ENCODE measurements at places on chromosomes 2 and 18.

GRCh38 chr18:62023536-62023935, 130.7 kb upstream of the RNF152 start:
- DNase-seq, result no peak

DNA sequence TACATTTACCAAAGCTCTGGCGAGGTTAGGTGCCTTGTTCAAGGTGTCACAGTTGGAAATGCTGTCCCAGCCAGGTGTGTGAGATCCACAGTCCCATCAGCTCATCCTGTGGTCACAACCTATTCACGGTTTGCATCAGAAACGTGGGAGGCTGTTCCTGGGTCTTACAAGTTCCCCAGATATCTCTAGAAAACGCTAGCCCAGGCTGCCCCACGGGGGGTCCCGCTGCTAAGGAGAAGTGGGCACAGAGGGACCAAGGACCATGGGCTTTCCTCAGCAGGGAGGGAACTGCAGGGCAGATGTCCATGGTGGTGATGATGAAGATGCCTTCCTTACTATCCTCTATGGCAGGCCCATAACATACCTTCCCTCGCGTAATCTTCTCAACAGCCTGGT, 649 bp downstream of the FECH start:
- DNase-seq, result no peak

GRCh38 chr2:11101430-11101829, 53.8 kb upstream of the SLC66A3 start:
- no peak for DNase-seq

GRCh38 chr2:177771191-177771590, 301.4 kb downstream of the PDE11A start:
- DNase-seq, result no peak

DNA sequence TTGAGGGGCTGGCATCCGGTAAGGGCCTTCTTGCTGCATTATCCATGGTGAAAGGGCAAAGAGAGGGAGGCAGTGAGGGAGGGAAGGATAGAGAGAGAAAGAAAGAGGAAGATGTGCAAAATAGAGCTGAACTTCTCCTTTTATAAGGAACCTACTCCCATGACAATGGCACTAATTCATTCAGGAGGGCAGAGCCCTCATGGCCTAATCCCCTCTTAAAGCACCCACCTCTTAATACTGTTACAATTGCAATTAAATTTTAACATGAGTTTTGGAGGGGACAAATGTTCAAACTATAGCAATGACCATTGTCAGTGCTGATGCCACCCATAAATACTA, 60.2 kb downstream of the CXCR4 start:
- DNase-seq, result no peak

- DNase-seq, result no peak
Measured at GRCh38 chr18:27582760-27583412, 397.8 kb upstream of the CHST9 start.

GRCh38 chr2:46309052-46309953, 12.1 kb downstream of the EPAS1 start:
- DNase-seq, result no peak

DNA sequence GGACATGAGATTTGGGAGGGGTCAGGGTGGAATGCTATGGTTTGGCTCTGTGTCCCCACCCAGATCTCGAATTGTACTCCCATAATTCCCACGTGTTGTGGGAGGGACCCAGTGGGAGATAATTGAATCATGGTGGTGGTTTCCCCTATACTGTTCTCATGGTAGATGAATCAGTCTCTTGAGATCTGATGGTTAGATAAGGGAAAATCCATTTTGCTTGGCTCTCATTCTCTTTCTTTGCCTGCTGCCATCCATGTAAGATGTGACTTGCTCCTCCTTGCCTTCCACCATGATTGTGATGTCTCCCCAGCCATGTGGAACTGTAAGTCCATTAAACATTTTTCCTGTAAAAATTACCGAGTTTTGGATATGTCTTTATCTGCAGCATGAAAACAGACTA, 80.9 kb upstream of the GALNT5 start:
- no peak for DNase-seq

- no peak for DNase-seq
Measured at GRCh38 chr2:165827016-165827920, 33.2 kb upstream of the GALNT3 start.

- no peak for DNase-seq
Measured at GRCh38 chr2:69159986-69160385, 147.0 kb downstream of the ANTXR1 start.

GRCh38 chr2:64283006-64283570, 138.9 kb upstream of the PELI1 start:
- DNase-seq, result no peak

GRCh38 chr2:177679611-177680605, 287.3 kb downstream of the AGPS start:
- no peak for DNase-seq

DNA sequence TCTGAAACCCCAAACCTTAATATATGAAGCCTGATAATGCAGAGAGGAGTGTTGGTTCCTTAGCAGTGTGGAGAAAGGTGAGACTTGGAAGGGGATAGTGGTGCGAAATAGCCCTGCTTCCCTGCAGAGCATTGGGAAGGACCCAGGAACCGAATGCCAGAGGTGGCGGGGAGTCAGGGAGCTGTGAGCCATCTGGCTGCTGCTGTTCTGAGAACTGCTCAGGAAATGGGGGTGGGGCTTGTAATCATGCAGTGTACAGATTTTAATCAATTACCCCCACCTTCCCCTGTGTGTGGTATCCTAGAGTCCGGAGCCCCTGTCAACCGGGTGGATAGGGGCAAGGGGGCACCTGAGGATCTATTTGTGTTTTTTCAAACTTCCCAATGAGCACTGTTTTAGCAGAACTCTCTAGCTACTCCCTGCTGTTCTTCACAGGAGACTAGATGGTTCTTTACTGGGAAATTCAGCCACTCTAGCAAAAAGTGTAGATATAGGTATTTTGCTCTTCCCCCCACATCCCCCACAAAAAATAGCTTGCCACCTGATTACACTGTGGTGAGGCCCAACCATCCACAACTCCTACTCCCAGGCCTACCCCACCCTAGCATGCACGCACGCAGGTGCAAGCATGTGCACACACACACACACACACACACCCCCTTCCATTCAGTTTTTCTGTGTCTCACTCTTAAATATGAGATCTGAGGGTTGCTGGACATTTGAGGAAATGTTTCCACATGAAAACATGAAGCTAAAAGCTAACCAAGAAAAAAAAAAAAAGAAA, 30.1 kb upstream of the MBOAT2 start:
- no peak for DNase-seq

DNA sequence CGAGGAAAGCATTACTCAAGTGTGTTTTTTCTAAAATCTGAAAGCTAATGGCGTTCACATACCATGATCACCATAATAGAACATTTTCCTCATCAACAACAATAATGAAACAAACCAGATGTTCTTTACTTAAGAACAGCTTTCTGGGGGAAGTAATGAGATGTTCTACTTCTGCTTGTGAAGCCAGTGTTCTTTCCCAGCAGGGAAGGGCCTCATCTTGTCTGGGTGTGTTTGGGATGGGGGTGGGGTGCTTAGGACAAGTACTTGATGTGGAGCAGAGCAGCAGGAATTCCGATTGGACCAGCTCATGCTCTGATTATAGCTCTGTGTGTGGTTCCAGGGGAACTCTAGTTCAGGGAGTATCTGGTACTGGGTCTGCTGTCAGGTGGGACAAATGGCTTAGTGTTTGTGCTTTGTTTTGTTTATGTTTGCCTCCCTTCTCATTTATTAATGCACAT, 163.0 kb upstream of the NOSTRIN start:
- no peak for DNase-seq

- no peak for DNase-seq
Measured at GRCh38 chr2:200595913-200596312, 10.1 kb downstream of the AOX1 start.

DNA sequence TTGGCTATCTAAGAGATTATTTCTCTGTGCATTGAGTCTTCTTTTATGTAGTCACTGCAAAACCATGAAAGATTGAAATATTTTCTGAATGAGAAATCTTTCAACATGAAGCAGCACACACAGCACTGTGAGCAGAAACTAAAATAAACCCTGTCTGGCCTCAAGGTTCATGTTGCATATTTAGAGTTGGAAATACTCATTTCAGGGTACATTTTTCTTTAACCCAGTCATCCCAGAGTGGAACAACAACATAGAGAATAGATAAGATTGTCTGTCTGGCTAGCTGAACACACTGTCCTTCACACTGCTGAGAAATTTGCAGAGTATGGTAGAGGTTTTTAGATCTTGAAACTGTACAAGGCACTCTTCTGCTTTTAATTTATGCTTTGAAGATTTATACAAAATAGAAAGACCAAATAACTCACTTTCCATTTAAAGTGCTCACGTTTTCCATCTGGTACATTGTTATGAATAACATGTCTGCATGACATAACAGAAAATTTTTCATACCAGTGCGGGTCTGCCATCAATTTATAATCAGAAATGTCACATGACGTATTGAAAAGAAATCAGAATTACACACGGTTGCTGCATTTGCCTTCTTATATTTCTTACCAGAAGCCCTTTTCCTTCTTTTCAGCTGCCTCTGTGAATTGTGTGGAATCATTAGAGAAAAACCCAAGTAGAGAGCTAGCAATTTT, 25.0 kb upstream of the FN1 start:
- no peak for DNase-seq

GRCh38 chr2:195531754-195532153, 125.3 kb upstream of the SLC39A10 start:
- peak; percentile 53 for DNase-seq

DNA sequence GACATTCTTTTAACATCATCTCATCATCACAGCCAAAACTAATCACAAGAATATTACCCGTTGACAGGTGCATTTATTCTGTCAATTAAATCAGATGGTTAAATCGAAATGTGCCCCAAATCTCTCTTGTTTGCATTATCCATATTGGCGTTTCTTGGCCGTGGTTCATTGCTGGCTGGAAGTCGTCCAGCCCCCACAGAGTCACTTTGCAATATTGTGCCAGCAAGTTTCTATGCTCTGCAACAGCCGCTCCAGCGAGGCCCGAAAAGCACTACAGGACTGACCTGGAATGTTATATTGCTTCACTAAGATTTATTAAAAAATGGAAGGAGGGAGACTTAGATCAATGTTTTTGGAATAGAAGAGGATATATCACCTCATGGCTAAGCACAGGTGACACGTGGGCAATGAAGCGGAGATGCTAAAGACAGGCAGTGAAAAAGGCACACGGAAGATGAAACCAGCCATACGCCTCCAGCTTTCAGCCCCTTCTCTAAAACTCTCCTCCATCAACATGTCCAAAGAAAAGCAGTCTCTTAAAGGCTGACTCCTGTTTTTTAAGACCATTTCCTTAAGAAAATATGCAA, 176.8 kb upstream of the VRK2 start:
- no peak for DNase-seq

DNA sequence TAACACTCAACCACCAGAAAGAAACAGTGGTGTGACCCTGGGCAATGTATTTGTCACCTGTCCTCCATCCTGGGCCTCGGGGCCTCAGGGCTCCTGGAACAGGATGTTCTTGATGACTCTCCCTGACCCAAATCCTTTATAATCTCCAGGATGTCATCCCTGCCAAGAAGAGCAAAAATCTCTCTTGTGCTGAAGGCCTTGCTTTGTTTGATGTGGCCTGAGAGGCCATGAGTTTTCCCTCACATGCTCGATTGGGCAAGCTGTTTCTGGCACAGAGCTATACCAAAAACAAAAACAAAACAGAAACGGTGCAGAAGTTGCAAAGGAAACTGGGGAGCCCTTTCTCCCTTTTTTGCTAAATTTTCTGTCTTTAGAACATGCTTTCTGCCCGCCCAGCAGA, 35.7 kb upstream of the ST3GAL5 start:
- no peak for DNase-seq

All from ACHN (cell line).